ENCODE measurements at places on chromosomes 12 and 14.

DNA sequence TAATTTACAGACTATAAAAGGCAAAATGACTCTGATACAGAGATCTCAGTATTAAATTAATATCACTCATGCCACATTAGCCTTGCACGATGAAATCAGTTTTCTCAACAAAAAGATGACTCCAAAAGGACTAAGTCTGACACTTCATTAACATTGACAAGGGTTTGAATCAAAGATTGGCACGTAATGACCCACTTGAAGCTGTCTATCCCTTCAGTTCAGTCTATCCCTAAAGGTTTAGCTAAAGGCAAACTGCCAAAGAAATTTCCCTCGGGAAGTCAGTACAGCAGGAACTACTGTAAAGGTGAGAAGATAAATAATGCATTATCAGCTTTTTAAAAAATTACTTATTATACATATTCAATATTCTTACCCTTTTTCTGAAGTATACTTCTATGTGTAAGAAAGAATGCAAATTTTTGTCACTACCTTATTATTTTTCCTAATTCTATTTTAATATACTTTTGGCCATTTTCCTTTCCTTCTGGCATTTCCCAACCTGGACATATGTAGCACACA, 127.1 kb downstream of the NELL2 start:
- no peak for DNase-seq

DNA sequence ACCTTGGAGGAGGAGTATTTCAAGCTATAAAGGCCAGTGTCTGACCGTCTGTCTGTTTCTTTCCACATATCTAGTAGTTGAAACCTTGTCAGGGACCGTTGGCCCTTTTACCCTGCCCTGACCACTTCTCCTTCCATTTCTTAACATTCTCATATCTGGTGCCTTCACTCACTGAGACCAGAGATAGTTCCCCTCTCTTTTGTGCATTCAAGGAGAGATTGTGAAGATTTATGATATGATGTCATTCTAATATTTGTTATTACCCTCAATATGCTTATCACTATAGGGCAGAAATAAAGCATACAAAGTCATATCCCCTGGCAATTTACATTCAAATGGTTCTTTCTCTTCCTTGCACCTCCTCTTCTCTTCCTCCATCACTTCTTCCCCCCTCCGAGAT, 83.3 kb downstream of the PLXNC1 start:
- DNase-seq: no peak

GRCh38 chr14:64641760-64642159, 62.5 kb upstream of the PLEKHG3 start:
- no peak for DNase-seq

- DNase-seq: no peak
Measured at GRCh38 chr14:84085493-84085892, 1444.5 kb upstream of the FLRT2 start.

DNA sequence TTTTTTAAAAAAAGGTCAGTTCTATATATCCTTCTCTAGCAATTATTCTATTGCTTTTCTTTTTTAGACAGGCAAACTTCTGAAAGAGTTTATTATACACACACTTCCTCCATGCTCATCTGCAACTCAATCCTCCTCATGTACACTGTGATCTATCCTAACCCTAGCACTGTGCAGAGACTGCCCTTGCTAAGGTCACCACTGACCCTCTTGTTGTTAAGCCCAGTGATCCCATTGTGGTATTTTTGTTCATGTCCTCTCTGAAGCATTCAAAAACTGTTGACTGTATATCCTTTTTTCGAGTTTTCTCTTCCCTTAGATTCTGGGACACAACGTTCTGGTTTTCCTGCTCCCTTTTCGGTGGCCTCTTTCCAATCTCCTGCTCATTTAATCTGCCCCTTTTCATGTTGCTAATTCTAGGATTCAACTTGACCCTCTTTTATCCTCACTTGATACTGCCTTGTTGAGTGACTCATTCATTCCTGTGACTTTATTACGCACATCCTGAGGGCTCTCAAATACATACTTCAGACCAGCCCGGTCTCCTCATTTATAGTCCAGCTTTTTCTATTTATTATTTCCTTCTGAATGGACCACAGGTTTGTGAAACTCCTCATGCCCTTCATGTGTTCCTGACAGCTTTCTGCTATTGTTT, 53.9 kb upstream of the PTPRB start:
- DNase-seq: no peak

DNA sequence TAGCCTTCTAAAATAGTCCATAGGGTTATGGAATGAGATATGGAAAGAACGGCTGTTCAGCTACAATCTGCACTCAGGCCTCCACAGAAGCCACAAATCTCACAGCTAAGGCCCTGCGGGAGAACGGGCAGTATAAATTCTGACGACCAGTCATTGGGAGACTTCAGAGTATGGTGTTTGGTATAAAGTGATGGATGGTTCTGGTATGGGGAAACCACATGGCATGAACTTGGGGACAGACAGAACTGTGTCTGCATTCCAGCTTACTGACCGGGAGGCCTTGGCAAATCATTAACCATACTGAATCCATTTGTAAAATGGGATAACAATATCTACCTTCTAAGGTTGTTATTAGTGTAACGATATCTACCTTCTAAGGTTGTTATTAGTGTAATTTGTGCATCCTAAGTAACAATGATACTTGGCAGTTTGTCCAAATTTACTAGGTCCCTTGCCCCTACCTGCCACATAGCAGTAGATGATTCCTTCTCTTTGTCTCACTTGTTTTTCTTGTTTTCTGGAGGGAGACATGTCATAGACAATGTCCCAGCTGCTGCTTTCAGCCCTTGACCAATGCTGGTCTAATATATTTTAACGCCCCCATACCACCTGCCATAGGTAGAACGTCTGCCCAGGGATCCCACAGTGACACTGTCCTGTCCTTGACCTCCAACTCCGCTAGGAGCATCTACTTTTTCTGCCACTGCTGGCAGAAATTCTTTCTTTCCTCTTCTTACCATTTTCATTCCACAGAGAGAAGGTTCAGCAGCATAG, 6.8 kb downstream of the CDKL1 start:
- DNase-seq: no peak

- DNase-seq: no peak
Measured at GRCh38 chr14:57018065-57018464, 207.8 kb upstream of the OTX2 start.

DNA sequence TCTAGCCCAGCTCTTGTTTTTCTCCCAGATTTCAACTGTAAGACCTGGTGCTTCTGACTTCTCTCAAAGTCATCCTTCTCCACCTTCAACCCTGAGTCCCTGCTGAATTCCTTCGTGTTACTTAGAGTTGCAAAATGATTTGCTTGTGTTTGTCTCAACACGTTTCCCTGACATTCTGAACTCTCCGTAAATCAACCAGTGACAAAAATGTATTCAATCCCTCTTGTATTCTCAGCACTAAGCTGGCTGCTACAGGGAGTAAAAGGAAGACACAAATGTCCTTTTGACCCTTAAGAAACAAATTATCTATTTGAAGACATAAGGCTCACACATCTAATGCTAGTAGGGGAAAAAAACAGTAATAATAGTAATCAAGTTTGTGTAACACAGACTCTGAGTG, 514.0 kb upstream of the TMPO start:
- DNase-seq: no peak

GRCh38 chr12:122265886-122266229, 436 bp downstream of the VPS33A start:
- DNase-seq: peak; percentile 20

DNA sequence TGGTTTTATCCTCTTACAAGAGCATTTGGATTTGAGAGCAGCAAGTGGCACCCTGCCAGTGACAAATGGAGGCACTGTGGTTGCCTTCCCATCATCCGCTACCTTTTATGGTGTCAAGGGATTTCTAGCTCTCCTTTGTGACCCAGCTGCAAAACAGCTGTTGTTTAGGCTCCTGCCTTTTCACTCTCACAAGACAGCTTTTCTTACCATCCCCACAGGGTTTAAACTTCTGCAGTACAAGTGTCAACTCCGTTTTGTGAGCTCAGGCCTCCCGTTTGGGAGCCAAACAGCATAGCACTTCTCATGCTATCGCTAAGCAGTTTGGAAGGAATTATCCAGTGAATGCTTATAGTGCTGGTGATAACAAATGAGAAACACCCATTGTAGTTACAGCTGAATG, 331.4 kb downstream of the TMTC2 start:
- DNase-seq: no peak

- DNase-seq: peak; percentile 50
Measured at GRCh38 chr12:53207042-53207441, at the start of gene ITGB7. TSS of gene ITGB7 (minus strand) at chr12:53207251. CDS start at chr12:53200443, 6,808 bp downstream.

DNA sequence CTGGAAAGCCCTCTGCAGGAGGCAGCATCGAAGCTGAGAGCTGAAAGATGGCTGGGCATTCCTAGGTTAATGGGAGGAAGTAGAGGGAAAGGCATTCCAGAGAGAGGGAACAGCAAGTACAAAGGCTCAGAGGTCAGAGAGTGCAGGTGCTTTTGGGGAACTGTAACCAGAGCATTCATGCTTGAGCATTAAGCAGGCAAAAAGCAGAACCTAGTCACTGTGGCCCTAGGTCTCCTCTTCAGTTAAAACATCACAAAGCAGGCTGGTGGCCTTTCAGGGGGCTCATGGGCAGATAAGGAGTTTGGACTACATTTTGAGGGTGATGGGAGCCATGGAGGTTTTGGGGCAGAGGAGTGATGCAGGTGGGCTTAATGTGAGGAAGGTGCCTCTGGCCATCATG, 169.2 kb upstream of the MYL2 start:
- DNase-seq: no peak

GRCh38 chr12:49655595-49656236, 32.4 kb downstream of the PRPF40B start:
- no peak for DNase-seq
